ENCODE measurements at places on chromosomes 1 and 21.

DNA sequence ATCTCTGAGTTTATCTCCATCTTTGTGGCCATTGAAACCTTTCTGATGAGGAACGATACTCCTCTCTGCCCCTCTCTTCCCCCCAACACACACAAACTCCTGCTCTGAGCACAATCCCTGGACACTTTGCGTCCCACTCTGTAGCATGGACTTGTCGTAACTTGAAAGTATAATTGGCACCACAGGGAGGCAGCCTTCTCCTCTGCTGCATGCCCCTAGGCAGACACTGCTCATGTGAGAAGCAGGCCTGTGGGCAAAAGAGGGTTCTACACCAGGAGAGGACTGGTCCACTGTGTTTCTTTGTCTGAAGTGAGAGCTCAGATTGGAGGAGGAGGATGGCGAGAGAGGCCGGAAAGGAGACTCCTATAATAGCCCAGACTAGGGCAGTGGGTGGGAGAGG lies 3.8 kb upstream of the PARS2 start:
- DNase-seq, result peak; percentile 10

DNA sequence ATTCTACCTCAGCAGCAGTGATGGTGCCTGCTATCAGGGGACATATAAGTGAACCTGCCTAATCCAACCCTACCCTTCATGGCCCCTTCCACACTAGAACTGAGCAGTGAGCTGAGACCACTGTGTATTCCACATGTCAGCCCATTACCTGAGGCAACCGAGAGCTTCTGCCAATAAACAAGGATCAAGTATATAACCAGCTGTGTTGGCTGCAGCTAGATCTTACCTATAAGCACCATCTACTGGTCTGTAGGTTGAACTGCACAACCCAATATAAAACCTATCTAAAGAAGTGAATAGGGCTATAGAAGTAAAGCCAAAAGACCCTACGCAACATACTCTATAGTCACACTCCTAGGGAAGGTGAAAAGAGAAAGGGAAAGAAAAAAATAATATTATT lies 376.9 kb downstream of the HHIPL2 start:
- peak; percentile 48 for DNase-seq

- no peak for DNase-seq
Observed at GRCh38 chr1:238900334-238900865, 486.0 kb upstream of the CHRM3 start.

DNA sequence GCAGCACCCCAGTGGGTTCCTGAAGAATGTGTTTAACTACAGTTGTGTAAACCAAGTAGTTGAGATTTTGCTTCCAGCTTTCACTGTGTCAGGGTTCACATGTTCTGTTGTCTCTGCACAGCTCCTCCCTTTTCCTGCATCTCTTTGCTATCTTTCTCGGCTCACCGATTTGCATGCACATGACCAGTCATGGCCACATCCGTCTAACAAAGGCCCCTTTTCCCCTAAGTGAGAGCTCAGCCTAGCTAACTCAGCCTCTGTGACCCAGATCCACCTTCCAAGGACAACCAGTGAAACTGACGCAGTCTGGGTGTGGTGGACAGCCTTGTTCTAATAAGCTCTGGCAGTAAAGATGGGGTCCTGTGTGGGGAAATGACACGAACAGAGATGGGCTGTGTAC lies 101.1 kb downstream of the ZP4 start:
- DNase-seq, result peak; percentile 8

GRCh38 chr1:220884109-220884980 lies 5.1 kb downstream of the HLX start:
- DNase-seq, result no peak

GRCh38 chr1:15412175-15412800 lies 2.6 kb downstream of the EFHD2 start:
- DNase-seq, result no peak

GRCh38 chr1:203935321-203935720 lies 73.9 kb downstream of the SNRPE start:
- DNase-seq, result no peak

- DNase-seq, result peak; percentile 3
Observed at GRCh38 chr1:91617285-91617765, 116.7 kb downstream of the CDC7 start.

GRCh38 chr1:185419718-185420117 lies 102.7 kb upstream of the IVNS1ABP start:
- DNase-seq, result no peak

GRCh38 chr1:113166473-113166872 lies 93.5 kb downstream of the LRIG2 start:
- no peak for DNase-seq

DNA sequence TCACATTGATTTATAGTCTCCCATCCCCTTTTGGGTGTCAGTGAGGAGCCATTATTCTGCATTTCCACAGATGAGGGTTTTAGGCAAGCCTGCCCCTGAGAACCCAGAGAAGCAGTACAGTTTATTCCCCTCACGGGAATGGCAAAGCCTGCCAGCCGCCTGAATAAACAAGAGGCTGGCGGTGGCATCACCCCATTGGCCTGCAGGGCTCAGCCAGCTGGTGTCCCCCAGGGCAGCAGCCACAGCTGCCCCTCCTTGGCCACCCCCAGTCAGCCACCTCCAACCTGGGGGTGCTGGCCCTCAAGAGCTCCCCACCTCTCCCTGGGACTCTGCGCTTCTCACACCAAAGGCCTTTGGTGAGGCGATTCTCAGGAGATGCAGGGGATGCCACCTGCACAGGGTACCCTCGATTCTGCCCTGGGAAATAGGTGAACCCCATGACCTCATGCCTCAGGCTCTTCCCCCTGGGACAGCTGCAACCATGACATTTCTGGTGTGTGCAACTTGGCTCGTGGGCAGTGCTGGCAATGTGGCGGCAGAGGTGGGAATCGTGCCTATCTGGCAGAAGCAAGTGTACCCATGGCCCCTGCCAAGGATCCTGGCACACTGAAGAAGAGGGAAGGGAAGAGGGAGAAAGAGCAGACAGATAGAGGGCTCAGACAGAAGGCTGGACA lies 14.0 kb downstream of the OLFML2B start:
- DNase-seq, result no peak

GRCh38 chr1:113593550-113594297 lies 165.6 kb downstream of the PHTF1 start:
- DNase-seq, result no peak

DNA sequence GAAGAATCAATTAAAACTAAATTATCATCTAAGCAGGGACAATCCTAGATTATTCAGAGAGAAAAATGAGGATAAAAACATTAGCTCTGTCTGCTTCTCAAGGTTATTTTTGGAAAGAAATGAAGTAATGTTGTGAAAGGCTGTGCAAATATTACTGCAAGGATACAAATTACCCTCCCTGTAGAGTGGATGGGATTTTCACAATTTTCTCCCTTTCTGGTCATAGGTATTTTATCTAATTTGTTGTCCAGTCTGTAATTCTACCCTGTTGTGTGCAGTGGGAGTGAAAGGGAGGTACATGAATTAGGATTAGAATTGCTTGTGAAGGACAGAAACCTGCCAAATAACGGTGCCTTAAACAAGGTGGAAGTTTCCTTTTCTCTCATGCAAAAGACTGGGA lies 54.7 kb downstream of the MAP3K7CL start:
- no peak for DNase-seq

DNA sequence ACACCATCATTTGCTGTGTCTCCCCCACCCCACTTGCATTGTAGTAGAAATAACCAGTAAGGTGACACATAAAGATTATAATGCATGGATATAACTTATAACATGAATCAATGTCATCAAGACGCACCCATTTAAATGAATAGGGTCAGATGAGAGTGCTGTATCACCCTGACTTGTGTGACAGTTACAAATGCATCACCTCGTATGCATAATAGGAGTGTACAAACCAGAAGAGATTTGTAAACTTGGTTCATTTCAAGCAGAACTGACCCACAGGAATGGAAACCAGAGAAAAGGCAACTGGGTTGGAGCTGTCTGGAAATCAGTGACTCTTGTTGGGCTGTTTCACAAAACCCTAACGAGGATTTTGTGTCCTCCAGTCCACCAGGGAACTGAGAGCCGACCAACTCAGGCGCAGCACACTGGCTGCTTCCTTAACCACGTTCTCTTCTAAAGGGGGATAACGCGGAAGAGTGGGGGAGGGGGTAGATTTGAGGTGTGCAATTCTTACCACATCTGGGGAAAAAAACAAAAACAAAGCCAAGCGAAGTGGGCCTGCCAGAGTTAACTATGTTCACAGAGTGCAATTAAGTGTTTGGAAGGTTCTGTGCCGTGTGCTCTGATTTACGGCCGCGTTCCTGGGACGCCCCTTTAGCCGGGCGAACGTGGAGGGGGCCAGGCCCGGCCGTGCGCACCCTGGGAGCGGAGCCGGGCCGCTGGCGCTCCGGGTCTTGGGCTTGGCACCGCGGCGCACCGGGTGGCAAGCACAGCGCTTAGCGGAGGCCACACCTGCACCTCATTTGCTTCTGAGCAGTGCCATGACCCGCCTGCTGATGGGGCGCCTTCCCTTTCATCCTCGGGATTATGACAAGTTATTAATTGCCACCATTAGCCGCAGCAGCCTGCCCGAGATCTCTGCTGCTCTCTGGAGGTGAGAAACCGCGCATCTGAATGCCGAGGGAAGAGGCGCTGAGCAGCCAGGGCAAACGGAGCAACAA lies 248.8 kb upstream of the FOXD3 start:
- peak; percentile 65 for DNase-seq

DNA sequence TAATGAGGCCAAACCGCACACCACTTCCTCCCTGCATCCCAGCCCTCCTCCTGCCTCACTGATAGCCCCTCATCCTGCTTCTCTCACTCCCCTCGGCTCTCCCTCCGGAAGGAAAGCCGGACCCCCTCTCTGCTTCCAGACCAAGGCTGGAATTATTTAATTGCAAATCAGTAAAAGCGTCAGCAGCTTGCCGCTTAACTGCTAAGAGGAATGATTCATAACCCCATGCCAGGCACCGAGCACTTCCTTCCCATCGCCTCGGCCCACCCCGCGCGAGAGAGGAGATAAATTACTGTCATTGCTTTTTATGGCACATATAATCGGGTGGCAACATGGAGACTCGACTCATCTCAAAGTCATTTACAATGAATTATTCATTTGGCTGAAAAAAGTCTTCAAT lies 77.3 kb downstream of the UBIAD1 start:
- no peak for DNase-seq

- no peak for DNase-seq
Observed at GRCh38 chr1:244874974-244875579, 10.7 kb upstream of the HNRNPU start.

- no peak for DNase-seq
Observed at GRCh38 chr21:14975136-14975919, 89.5 kb downstream of the NRIP1 start.

DNA sequence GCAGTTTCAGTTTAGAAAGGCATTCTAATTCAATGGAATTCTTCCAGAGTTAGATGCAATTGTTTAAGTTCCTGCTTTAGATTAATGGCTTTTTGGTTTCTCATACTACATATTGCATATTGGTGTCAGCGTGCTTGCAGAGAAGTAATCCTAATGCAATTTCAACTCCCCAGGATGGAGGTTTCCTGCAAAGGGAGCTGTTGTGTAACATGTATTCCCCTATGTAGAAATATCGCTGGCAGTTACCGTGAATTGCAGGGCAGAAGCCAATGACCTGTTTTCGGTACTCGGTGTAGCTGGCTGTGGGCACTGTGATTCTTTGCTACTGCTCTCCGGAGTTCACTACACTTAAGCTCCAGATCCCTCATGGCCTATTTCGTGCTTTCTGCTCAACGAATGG lies 256.1 kb upstream of the PTBP2 start:
- DNase-seq, result no peak

- DNase-seq, result no peak
Observed at GRCh38 chr1:193592317-193592716, 405.9 kb upstream of the B3GALT2 start.

- DNase-seq, result no peak
Observed at GRCh38 chr1:116150368-116150767, 39.2 kb downstream of the MAB21L3 start.

DNA sequence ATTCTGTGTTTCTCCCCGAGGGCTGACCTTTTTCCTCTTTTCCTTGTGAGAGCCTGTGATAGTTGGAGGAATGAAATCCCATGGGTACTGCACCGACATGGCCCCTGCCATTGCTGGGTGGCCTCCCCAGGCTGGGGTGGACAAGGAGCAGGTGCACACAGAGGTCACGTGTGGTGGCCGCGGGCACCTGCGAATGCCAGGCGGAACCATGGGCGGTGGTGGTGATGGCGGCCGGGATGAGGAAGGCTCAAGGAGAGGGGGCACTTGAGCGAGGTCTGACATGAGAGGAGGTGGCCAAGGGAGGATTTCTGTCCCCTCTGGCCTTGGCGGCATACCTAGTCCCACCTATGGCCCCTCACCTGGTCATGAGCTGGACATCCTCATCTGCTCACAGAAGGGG lies 69.6 kb downstream of the AJAP1 start:
- no peak for DNase-seq

- no peak for DNase-seq
Observed at GRCh38 chr1:234495231-234495990, 16.4 kb upstream of the TARBP1 start.

- peak; percentile 54 for DNase-seq
Observed at GRCh38 chr1:175192111-175192629, 406 bp downstream of the KIAA0040 start.

GRCh38 chr1:184036517-184036949 lies 995 bp downstream of the COLGALT2 start:
- DNase-seq, result peak; percentile 96

DNA sequence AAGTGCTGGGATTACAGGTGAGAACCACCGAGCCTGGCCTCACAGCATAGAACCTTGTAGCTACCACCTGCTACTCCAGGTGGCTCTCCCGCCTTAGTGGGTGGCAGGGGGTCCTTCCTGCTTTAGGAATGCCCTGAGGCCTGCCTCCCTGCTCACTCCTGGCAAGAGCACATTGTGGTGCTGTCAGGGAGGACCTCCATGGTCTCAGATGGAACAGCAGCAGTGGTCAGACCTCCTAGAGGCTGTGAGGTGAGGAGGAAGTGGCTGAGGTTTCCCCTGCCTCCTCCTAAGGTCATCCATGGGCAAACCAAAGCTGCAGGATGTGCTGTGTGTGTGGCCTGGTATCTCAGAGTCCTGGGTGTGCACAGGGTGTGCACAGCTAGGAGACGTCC lies 6.7 kb downstream of the SOX13 start:
- DNase-seq, result no peak

GRCh38 chr1:61875198-61875597 lies 132.9 kb downstream of the PATJ start:
- no peak for DNase-seq

All from NCI-H526 (cell line).